ENCODE measurements at places on chromosomes 6 and 20.

DNA sequence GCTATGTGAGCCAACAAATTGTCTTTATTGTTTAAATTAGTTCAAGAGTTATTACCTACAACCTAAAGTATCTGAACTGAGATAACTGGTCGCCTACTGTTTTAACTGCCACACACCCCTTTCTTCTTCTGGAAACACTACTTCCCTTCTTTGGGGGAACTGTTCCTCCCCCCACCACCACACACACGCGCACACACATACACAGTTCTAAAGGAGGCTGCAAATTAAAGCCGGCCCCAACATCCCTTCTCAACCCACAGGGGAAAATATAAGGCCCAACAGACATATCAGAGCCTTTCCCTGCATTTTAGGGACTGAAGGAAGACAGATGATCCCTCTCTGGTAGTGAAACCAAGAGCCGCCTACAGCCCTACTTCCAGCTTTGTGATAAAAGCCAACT, 348.0 kb upstream of the JARID2 start:
- DNase-seq: no peak

DNA sequence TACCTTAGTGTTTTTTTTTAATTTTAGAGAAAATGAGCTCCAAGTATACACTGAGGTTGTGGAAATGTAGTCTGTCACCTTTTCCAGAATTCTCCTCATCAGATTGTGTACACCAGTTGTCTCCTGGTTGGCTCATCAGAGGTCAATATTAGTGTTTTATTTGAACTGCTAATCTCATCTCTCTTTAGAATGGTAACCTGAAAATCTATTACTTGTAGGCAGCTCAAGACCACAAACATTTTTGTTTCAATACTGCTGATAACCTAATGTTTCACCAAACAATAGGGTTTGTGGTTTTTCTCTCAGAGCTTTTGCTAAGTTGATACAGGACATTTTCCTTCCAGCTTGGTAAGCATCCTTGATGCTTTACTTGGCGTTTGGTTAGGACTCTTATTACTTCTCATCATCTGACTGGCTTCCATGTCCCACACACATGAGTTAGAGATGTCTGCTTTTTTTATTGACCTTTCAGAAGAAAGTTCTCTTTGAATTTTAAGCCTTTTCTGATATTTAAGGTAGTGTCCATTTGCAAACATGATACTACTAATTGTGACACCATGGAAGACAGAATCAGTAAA, 15.1 kb downstream of the ADGRG6 start:
- no peak for DNase-seq

DNA sequence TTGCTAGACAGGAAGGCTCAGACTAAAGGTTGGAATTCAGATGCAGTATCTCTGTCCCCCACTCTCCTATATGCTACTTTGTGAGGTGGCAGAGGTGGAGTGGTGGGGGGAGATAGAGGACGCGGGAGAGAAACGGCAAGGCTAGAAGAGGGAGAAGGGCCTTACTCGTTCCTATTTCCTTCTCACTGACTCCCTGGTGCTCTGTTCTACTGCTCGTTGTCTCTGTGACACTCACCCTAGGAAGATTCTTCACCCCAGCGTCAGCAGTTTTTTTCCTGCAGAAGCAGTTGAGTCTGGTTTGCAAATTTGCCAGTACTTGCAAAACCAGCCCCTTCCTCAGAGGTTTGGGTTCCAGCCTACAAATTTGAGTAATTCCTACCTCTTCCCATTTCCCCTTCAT, 801.1 kb upstream of the SLC35B3 start:
- DNase-seq: no peak

DNA sequence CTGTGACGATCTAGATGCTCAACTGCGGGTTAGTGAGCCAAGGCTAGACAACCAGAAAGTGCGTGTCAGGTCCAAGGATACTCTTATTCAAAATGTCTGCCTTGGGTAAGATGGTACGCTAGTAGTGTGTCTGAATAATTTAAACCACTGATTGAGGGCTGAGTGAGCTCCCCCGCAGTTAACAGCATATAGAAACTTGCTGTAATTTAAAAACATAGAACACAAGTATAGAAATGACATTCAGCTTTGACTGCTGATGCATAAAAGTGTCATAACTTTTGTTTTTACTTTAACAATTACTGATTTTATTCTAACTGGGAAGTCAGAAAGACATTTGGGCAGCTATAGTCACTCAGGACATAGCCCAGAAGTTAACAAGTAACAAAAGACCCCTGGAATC, 45.6 kb upstream of the SLC22A1 start:
- no peak for DNase-seq

GRCh38 chr6:64293298-64293697, 657.7 kb downstream of the PHF3 start:
- no peak for DNase-seq

DNA sequence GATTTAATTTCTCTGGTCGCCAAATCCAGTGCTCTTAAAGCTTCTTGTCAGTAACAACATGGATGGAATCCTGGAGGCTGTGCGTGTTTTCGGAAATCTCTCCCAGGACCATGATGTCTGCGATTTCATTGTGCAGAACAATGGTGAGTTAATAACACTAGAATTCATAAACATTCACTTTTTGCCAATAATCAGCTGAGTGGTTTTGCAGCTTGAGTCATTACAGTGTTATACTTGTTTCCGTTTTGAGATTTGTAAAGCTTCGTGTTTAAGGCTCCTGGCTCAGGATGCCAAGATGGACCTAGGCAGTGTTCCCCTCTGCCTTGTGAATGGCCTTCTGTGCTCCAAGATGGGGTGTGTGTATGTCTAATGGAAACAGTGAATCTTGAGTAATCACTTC, 113.8 kb downstream of the ARMC2 start:
- no peak for DNase-seq

DNA sequence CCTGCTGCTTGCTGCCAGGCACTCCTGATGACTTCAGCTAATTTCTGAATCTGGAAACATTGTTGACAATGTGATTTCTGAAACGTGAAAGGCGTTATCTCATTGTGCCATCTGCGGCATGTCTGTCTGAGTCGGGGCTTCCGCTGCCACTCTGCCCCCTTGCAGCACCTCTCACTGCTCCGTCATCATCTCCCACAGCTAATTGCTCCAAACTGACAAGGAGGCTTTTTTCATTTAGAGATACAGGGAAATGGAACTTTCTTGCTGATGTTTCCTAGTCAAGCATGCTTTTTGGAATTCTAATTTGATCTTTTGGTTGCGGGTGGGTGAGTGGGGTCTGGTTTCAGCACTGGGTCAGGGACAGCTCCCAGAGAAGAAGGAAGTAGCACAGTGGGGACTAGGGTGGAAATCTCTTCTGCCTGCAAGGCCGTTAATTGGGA, 233.5 kb downstream of the DHX35 start:
- DNase-seq: no peak

- no peak for DNase-seq
These were observed 301.1 kb upstream of the CDH4 start for GRCh38 chr20:60950974-60951373.

DNA sequence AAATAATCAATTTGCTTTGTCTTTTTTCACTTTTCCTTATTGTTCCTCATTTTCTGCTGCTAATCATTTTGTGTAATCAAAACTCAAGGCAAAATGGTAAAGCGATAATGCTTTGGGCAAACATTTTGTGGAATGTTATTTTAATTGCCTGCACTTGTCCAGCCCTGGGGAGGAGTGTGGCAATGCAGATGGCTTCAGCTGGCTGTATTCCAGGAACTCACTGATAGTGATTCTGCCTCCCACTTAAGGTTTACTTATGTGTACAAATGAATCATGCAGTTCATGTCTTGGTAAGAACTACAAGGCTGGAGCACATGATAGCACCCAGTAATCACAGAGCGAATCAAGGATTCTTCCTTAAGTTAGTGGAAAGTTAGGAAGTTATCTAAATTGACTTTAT, 107.8 kb downstream of the COL19A1 start:
- DNase-seq: no peak

- DNase-seq: no peak
These were observed 195.7 kb downstream of the CENPW start for GRCh38 chr6:126535595-126535994.

DNA sequence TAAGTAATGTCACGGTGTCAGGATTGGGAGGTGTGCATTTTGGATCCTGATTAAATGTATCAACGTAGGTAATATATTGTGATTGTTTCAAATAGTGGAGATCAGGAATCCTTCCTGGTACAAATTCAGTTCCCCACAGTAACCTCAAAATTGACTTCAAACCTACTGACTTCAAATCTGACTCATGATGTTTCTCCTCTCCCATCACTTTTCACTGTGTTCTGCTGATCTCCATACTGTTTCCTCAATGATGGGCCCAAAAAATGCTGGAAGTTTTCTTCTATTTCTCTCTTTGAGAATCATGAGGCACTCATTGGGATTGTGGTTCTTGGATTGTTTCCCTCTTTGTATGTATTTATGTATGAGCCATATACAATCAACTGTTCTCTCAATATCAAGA, 35.9 kb downstream of the LAMA2 start:
- DNase-seq: no peak

Measured in activated CD4-positive, alpha-beta T cell treated with anti-CD3 and anti-CD28 coated beads for 24 hours (primary cell).